H4 (cell line): ENCODE measurements at places on chromosomes 2 and 18. TPM values are rescaled to one million over a fixed set of nuclear protein-coding genes. Genes with fewer than 3 reads are reported as not detected.

- DNase-seq = no peak
Observed at GRCh38 chr2:226115832-226116200, 683.8 kb downstream of the IRS1 start.

DNA sequence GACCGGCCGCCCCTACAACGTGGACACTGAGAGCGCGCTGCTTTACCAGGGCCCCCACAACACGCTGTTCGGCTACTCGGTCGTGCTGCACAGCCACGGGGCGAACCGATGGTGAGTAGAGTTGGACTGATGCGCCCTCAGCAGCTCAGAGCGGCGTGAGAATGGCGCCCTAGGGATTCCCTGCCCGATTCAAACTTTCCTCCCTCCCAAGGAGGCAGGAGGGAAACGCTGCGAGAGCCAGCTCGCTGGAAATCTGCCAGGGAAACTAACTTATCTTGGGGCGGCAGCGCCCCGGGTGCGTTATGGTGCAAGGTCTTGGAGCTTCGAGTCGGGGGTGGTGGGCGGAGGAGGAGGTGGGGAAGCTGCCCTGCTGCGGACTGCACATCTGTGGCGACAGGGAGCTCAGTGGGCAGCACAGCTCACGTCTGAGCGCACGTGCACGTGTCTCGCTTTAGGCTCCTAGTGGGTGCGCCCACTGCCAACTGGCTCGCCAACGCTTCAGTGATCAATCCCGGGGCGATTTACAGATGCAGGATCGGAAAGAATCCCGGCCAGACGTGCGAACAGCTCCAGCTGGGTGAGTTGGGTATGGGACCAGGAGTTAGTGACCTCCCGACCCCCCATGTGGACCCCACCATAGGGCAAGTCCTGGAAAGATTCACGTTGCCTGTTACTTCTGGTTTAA is 697 bp downstream of the ITGA4 start:
- peak; percentile 22 for DNase-seq

DNA sequence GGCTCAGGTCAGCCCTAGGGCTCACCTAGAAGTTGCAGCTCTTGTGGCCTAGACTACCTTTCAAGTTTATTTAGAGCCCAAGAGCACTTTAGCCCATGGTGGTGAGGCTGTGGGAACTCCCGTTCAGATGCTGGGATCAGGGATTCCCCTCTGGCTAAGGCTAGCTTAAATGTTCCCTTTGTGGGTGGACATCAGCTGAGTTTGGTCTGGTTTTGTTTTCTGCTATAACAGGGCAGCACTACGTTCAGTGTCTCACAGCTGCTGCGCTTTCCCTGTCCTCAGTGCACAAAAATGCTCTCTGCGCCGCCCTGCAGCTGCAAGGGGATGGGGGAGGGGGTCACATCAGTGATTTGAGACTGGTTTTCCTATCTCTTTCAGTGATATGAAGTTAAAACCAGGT is 170.5 kb upstream of the KCNJ3 start:
- no peak for DNase-seq

PCBP1 gene
- 15.1 and 23.2 TPM in 2 replicates for total RNA-seq

DCDC2C gene
- total RNA-seq = not detected in 2 replicates

- DNase-seq = peak; percentile 42
Observed at GRCh38 chr2:169131587-169132512, 62.5 kb downstream of the DHRS9 start.

TFCP2L1 gene
- 0.06 TPM in 1 of 2 replicates, not detected in the other for total RNA-seq

CNTNAP5 gene
- not detected in 2 replicates for total RNA-seq

DNA sequence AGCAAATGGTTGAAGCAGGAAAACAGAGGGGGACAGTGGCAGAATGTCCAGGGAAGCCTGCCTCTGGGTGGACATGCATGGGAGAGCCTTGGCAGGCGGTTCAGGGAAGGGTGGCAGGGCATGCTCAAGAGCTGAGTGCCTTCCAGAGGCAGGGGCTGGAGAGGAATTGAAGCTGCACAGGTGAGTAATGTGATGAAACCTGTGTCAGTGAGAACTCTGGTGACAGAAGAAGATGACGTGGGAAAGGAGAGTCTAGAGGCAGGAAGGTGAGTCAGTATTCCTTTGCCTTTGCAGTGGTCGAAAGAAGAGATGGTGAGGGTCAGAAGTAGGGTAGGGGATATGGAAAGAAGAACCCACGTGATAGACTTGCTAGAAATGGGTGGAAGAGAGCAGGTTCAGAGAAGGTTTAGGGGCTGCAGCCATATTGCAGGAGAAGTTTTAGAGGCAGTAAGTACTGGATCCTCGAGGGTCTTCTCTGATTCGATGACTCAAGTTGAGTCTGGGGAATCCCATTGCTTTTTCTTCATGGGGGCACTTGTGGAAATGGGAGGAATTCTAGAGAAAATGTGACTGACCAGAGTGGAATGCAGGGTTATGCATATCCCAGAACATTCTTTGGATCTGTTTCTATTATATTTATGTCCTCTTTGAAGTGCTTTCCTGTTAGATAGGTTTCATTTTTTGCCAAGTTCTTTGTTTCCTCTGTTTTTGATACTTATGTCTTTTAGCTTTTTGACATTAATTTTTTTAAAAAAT is 37.4 kb downstream of the TMEM87B start:
- no peak for DNase-seq

- DNase-seq = no peak
Observed at GRCh38 chr18:13542520-13542847, 183.9 kb downstream of the FAM210A start.

GRCh38 chr2:63257473-63257872 is 206.8 kb downstream of the OTX1 start:
- no peak for DNase-seq

GRCh38 chr2:106142683-106143082 is 51.4 kb downstream of the UXS1 start:
- no peak for DNase-seq

WDR75 gene
- 62.1 and 68.6 TPM in 2 replicates for total RNA-seq
